Kidney glomerular epithelial cell (primary cell): ENCODE measurements at places on chromosomes 11 and 22.

DNA sequence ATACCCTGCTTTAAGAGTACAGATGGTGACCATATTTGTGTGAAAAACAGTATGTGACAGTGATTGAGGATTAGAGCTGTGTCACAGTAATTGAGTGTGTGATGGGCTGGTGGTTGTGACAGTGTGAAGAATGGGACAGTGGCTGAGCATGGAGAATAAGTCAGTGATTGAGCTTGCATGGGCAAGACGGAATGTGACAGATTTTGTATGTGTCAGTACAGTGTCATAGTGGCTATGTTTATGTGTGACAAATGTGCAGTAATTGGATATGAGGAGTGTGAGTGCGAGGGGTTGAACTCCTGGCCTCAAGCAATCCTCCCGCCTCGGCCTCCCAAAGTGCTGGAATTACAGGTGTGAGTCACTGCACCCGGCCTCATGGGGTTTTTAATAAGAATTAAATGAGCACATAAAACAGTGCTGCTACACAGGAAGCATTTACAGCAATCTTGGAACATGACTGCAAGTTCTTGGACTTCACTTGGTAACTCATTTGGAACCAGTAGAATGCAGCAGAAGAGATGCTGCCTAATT lies 583 bp upstream of the RRAS2 start:
- DNase-seq: no peak

DNA sequence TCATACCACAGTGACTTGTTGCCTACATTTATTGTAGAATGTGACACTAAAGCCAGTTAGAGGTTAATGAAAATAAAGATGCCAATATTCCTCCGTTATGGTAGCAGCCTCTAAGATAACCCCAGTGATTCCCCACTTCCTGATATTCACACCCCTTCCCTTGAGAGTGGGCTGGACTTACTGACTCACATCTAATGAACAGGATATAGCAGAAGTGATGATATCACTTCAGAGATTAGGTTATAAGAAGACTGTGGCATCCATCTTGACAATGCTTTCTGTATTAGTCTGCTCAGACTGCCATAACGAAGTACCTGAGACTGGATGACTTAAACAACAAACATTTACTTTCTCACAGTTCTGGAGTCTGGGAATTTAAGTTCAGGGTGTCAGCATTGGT lies 149.6 kb upstream of the MTNR1B start:
- DNase-seq: no peak

DNA sequence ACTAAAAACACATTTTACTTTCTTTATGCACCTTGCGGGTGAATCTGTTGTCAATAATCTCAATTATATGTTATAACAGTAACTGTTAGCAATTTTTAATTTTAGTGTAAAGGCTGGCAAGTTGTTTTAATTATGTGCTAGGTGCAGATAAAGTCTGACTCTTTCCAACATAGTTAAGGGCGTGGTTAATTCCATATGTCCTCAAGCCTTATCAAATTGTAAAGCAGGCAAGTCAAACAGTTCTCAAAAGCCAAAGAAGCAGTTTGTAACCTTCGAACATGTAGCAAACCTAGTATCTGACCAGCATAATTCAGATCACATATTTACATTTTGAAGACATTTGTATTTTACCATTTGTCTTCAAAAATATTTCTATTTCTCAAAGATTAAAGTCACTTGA lies 29.2 kb downstream of the METTL15 start:
- no peak for DNase-seq

GRCh38 chr11:17743808-17744119 lies 9.2 kb downstream of the KCNC1 start:
- no peak for DNase-seq

GRCh38 chr11:77851503-77851902 lies 30.6 kb downstream of the AAMDC start:
- no peak for DNase-seq

- DNase-seq: no peak
Measured at GRCh38 chr22:50437511-50438304, 37.1 kb downstream of the SBF1 start.

GRCh38 chr22:43320943-43321900 lies 21.9 kb downstream of the SCUBE1 start:
- no peak for DNase-seq

GRCh38 chr11:65619281-65619928 lies 3.8 kb downstream of the PCNX3 start:
- no peak for DNase-seq

DNA sequence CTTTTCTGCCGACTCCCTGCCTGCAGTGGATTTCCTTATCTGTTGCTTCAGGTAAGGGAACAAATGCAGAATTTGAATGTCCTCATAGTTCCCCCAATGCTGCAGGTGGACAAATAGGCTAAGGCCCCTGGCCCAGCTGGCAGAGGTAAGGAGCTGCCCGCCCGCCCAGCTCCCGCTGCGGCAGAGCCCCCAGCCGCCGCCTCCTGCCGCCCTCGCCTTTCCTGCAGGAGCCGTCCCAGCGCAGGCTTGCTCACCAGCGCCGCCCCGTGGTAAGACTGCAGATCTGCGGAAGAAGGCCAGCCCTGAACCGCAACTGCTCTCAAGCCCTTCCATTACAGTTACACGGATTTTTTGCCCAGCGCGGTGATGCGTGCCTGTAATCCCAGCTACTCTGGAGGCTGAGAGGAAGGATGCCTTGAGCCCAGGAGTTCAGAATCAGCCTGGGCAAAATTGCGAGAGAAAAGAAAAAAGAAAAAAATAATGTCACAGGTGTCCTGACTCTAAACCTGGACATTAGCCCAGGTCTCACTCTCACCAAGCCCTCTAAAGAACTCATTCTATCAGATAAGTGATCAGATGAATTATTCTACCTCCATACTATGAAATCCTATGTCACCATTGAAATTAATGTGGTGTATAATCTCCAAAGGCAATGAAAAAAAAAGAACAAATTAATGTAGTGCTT lies 51.2 kb upstream of the EMID1 start:
- DNase-seq: peak; percentile 54

DNA sequence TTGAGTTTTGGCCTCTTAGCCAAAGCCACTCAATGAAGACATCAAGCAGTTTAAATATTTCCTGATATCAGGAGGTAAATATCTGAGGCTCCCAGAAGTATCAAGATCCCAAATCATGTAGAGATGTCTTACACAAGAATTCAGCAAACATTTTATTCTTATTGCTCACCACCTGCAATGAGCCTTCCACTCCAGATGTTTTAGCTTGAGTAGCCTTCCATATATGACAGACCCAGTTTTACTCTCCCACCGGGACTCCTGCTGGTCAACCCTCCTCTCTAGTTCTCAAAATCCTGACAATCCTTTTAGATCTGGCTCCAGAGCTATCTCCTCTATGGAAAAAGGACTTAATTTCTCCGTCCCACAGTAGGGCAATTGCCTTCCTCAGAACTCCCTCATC lies 404.4 kb downstream of the KCNA4 start:
- no peak for DNase-seq

- DNase-seq: no peak
Measured at GRCh38 chr22:46641811-46642266, 21.7 kb downstream of the GRAMD4 start.

DNA sequence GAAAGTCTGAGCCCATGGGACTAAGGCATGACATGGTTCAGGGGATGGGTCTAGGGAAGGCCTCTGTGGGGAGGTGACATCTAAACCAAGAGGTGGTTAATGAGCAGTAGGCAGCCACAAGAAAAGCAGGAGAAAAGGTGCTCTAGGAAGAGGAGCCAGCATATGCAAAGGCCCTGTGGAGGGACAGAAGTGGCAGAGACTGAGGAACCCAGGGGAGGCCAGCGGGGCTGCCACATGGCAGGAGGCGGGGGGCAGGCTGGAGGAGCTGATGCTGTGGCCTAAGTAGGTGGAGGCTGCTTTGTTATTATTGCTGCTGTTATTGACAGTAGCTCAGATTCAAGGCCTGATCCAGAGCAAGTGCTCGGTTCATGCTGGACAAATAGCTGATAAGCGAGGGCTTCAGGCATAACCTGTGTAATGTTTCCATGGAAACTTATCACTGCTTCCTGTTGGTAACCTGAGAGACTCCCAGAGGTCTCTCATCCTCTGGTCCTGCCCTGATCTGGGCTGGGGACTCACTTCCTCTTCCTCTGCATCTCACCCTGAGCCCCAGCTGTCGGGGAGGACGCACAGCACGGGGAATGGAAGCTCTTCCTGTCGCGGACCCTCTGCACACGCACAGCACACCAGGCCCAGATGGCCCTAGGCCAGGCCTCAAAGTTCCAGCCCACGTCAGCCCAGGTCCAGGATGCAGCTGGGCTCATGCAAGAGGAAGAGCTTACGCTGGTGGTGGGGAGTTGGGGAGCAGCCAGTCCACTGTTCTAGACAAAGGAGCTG lies 75.2 kb upstream of the TP53I11 start:
- DNase-seq: no peak

DNA sequence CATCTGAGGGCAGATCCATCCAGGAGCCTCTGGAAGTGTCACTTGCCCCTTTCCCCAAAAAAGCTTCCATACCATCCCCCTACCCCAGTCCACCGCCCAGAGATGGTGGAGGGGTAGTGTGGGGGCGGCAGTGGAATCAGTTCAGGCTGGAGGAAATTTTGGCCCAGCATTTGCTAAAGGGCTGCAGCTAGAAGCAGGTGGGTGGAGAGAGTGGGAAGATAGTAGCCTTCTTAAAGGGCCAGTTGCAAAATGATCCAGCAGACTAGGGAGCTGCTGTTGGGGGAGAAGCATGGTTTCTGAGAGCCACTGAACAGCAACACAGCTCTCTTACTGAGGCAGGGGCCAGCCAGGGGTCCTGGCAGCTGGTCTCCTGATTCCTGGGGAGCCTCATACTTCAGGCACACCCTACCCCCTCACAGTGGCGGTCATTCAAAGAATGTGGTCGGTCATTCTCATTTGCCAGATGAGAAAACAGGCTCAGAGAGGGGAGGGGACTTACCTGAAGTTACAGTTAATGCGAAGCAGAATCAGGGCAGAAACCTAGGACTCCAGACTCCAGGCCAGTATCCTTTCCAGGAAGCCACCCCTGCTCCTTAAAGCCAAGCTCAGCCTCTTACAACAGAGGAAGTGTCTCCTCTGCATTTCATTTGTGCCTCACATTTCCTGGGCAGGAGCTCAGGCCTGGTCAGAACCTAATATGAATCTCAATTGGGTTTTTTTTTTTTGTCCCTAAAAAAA lies 5.4 kb downstream of the SEC14L2 start:
- no peak for DNase-seq

- no peak for DNase-seq
Measured at GRCh38 chr22:39809772-39810557, 83.6 kb downstream of the ENTHD1 start.

- no peak for DNase-seq
Measured at GRCh38 chr22:19121631-19122142, 525 bp downstream of the DGCR2 start.

DNA sequence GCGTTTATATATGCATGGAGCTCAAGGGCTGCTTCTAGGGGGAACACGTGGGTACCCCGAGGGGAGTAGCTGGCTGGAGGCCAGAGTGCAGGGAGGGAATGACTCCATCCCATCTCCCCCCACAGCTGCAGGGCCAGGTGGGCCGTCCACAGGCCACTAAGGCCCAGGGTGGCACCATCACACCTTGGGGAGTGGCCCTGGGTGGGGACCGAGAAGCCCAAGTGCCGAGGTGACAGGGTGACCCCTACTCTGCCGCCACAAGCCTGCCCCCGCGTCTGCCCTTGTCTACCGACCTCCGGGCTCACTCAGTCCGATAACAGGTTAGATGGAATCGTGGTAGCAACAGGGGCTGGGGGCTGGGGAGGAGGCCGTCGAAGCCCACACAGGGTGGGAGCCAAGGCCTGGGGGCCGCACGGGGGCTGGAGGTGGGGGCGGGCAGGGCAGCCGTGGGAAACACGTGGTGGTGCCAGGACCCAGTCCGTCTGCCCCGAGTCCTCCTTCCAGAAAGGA lies 125.7 kb downstream of the KCNQ1OT1 start:
- no peak for DNase-seq

GRCh38 chr11:126963603-126964363 lies 36.8 kb downstream of the KIRREL3 start:
- DNase-seq: peak; percentile 97

DNA sequence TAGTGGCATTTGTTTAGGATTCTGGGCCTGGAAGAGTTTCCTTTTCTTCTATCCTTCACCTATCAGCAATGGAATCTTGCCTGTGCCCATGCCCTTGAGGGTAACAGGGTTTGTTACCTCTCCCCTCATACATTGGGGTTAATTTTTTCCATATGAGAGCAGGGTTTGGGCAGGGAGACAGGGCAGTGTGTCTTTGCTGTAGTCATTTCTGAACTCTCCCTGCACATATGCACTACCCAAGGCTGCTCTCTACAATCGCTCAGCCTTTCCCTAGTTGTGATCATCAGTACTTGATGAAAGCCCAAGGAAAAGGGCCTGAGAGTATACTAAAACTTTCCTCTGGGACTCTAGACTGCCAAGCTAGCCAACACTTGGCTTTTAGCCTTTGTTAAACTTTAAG lies 95.7 kb downstream of the LRRC32 start:
- DNase-seq: no peak

GRCh38 chr22:46140989-46141928 lies 9.1 kb upstream of the PPARA start:
- no peak for DNase-seq

GRCh38 chr11:115425250-115425649 lies 79.0 kb downstream of the CADM1 start:
- no peak for DNase-seq

DNA sequence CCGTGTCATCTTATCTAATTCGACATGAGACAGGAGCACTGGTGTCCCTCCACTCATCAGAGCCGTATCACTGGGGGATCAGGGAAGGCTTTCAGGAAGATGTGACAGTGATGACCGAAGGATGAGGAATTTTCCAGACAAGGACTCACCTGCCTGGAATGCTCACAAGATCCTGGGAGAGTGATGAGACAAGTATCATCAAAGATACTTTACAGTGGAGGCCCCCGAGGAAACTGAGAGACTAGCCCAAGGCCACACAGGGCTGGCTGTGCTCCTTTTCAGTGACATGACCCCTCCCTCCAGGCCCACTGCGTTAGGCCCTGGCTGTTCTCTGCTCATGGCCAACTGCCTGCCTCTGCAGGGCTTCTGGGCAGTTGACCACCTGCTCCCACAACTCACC lies 13.0 kb downstream of the CLPB start:
- DNase-seq: peak; percentile 20

DNA sequence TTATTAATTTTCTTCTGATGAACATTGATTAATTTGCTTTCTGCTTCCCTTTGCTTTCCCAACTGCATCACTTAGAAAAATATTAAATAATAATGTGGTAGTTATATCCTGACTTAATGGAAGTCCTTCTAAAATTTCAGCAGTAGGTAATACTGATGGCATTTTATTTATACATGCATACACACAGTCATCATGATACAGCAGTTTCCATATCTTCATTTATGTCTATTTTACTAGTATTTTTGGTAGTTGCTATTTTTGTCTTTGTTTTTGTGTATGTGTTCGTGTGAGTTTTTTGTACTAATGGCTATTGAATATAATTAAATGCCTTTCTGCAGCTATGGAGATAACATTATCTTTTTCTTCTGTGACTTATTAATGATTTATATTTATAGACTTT lies 484.7 kb upstream of the CNTN5 start:
- DNase-seq: no peak
